Fibroblast of skin of left biceps (primary cell): ENCODE measurements at places on chromosomes 3 and 15.
A peak's percentile ranks its signal among the peaks of the same experiment; 100 is the strongest.

DNA sequence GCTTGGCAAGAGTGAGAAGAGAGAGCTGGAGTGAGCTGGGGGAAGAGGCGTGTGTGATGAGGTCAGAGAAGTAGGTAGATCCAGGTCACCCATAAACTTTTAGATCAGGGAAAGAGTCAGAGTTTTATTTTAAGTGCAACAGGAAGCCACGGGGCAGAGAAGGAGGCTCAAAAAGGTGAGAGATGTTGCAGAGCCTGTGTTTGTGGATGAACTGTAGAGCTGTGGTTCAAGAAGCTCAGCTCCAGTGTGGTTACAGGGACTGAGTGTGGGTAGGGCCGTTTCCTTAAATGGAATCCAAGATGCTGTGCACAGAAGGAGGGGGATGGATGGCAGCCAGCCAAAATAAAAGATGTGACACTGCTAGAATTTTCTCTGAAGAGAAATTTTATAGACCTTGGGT, 337.2 kb downstream of the SATB1 start:
- no peak for DNase-seq

GRCh38 chr3:55201779-55202178, 273.9 kb upstream of the LRTM1 start:
- no peak for DNase-seq

DNA sequence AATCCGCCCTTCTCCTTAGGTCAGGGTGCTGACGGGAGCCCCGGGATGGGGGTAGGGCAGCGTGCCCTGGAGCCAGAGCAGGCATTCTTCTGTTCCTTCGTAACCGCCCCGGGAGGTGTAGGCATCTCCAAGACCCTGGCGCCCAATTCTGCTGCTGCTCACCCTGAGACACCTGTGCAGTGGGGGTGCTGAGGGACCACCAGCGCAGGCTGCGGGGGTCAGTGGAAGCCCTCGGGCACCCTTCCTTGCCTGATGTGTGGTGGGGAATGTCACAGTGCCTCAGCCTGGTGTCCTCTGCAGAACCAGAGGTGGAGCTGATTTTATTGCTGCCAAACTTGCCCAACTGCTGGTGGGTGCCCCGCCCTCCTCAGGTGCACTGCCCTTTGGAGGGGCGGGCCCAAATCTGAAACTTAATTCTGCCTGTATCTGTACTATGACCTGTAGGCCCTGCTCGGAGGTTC, 7.3 kb downstream of the CSK start:
- DNase-seq, result no peak

DNA sequence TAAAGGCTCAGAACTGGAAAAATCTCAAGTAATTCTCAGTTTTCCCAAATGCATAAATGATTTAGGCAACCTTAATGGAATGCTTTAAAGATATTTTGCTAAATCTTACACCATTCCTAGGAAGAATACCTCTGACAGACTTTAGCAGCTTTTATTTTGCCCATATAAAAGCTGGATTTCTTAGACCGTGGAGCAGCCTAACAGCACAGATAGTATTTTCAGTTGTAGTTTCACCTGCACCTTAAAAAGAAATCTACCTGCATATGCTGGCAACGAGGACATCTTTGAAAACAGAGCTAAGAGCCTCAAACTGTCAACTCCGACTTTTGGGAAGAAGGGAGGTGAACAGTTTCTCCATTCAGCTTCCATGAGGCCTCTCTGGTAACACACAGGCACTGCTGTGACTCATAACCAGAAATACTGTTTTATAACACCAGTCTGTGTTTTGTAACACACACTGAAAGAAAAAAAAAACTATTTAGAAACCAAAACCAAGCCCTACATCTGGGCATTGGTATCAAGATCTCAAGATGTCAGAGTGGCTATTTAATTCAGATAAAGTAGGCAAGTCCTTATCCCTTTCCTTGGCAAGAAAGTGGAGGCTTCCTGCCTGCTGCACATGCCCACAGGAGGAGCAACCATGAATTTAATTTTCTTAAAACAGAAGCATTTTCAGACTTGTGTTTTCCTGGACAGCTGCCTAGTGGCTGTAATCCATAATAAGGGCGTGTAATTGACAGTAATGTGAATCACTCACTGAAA, 181.5 kb upstream of the ICE2 start:
- DNase-seq, result peak; percentile 62

- no peak for DNase-seq
Measured at GRCh38 chr3:18062657-18063025, 320.2 kb upstream of the TBC1D5 start.

- DNase-seq, result no peak
Measured at GRCh38 chr3:141540531-141540930, 53.7 kb downstream of the RASA2 start.

DNA sequence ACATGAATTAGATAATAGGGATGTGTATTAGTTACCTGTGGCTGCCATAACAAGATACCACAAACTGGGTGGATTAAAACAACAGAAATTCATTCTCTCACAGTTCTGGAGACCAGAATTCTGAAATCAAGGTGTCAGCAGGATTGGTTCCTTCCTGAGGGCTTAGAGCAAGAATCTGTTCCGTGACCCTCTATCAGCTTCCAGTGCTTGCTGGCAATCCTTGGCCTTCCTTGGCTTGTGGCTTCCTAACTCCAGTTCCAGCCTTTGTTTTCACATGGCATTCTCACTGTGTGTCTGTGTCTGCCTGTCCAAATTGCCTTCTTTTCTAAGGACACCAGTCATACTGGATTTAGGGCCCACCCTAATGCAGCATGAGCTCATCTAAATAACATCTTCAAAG, 94.4 kb upstream of the NR2E3 start:
- no peak for DNase-seq
